ENCODE measurements at places on chromosomes 6 and 20.
A peak's percentile ranks its signal among the peaks of the same experiment; 100 is the strongest.

DNA sequence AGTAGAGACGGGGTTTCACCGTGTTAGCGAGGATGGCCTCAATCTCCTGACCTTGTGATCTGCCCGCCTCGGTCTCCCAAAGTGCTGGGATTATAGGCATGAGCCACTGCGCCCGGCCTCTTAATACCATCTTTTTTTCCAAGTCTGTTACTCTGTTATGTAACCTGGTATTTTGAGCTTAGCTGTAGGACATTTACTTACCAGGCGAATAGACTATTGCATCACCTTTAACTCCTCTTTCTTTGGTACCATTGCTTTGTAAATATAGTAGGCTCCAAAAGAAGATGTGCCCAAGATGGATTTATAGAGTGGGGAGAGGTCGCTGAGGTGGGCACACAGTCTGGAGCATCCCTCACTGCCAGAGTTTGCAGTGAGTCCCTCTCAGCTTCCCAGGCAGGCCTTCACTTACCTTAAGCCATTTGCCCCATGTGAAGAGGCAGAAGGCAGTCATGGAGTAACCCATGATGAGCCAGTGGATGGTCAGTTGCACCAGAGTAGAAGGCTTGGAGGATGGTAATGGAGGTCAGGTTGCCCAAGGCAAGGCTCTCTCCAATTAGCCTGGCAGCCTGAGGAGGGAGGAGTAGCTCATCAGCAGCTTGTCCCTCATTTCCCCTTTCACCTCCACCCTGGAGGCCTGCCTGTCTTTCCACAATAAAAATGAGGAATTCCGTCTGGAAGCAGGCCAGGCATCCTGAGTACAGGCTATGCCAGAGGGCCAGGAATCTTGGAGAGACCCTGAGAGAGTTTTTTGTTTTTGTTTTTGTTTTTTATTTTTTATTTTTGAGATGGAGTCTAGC, 9.7 kb downstream of the TIAM2 start:
- no peak for DNase-seq

DNA sequence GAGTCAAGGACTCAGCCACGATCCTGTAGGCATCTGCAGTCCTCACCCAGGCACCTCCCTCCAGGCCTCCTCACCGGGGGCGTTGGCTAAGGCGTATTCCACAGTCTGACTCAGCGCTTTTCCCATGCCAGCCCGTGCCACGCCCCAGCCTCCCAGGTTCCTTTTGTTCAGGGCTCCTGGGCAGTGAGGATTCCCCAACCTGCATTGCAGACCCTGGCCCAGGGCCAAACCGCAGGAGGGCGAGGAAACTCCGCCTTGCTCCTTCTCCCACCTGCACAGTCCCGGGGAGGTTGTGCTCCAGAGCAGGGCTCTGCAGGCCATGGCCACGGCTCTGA, 202.8 kb upstream of the CST7 start:
- no peak for DNase-seq

- DNase-seq, result no peak
Measured at GRCh38 chr6:37607944-37608343, 89.7 kb downstream of the MDGA1 start.

DNA sequence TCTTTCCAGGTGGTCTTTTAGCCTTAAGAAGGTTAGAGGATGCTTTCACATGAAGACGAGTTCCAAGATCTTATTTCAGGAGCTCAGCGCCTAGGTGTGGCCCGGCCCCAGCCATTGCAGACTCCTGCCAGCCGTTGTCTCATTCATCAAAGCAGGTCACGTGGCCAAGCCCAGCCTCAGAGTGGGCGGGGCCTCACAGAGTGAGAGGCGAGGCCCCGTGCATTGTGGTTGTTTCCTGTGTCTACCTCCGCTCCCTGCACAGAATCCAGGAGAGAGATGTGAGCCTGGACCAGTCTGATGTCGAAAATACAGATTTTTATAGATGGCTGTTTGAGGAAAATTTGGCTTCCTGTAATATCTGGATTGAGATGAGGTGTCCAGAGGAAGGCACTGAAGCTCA, 49.2 kb upstream of the CST5 start:
- no peak for DNase-seq

GRCh38 chr6:43972913-43973300, 154.3 kb downstream of the MRPL14 start:
- DNase-seq, result no peak

DNA sequence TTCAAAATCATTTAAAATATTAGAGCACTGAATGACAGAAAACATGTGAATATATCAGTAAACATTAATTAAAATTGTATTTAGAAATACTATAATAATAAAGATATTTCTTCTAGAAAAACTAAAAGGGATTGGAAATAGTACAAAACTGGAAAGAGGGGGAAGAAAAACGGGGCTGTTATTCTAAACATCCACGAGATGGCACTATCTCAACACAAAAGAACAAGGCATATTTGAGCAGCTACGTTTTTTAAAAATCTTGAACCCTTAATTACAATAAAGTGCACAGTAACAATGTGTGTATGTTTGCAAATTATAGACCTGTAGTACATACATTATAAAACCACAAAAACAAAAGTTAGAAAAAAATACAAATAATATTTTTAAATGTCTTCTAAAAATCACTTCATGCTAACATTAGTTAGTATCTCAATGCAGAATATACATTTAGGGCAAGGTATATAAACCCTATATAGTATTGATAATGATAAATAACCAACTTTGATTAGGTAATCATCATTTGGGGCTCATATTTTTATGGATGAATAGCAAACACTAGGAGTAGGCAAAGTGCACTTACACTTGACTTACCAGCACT, 42.5 kb upstream of the PNISR start:
- DNase-seq, result peak; percentile 19

DNA sequence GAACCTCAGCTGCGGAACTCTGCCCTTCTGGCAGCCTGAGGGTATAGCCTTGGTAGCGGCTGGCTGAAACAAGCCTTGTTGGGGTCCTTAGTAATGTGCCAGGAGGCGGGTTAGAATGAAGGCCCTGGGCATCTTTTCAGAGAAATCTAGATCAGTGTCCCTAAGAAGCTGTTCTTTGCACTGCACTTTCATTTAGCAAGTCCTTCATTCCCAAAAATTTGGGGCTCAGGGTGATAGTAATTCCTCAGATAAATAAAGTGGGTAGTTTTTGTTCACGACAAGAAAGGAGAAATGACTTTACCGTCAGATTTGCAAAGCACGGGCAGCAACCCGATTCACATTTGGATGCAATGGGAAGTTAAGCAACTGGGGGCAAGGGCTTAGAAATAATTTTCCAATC, 3.2 kb downstream of the INSM1 start:
- no peak for DNase-seq

DNA sequence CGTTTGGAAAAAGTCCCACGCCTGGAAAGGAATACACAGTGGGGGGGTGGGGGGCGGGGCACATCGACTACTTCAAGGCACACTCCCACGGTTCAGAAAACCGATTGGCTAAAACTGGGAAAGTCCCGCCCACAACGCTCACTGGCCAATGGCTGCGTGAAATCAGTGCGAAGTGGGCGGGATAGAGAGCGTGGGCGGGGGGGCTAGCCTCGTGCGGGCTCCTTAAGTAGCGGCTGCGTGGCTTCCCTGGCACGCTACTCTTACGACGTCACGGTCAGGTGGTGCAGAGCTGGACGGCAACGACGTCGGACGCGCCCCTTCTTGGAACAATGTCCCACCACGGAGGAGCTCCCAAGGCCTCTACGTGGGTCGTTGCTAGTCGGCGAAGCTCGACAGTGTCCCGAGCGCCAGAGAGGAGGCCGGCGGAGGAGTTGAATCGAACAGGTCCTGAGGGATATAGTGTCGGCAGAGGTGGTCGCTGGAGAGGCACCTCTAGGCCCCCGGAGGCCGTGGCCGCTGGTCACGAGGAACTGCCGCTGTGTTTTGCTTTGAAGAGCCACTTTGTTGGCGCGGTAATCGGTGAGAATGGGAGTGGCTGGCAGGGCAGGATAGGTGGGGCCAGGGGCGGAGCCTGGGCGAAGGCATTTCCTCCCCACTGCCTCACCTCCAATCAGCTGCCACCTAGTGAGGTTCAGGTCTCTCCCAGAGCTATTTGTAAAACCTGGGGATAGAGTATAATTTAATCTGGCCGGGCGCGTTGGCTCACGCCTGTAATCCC, at the start of gene DDX43:
Gene DDX43 (plus strand): TSS at position 252 of the 778 bp plus-strand sequence. CDS start 78 bp downstream, at position 330.
- DNase-seq, result peak; percentile 36

DNA sequence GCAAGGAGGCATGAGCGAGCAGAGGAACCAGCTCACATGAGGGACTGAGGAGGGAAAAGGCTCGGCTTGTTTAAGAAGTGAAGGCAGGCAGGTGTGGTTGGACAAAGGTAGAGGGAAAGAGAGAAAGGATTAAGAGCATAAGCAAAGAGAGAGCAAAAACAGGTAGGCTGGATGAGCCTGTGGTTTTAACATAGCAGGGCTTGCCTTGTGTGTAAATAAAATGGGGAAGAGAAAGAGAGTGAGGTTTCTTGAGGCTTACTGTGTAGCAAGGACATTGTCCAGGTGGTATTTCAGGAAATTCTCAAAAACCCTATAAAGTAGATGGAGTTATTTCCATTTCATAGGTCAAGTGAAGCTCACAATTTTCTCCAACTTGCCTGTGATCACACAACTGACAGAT, 93.9 kb upstream of the HDAC2 start:
- no peak for DNase-seq

GRCh38 chr6:165091121-165091785, 218.2 kb downstream of the C6orf118 start:
- DNase-seq, result no peak

- DNase-seq, result no peak
Measured at GRCh38 chr6:36404164-36404563, 16.7 kb upstream of the ETV7 start.

GRCh38 chr6:55046869-55047422, 127.4 kb upstream of the HCRTR2 start:
- no peak for DNase-seq

GRCh38 chr6:29680416-29680815, 536 bp downstream of the ZFP57 start:
- no peak for DNase-seq

- no peak for DNase-seq
Measured at GRCh38 chr6:152721956-152722355, 24.3 kb downstream of the MYCT1 start.

- DNase-seq, result no peak
Measured at GRCh38 chr6:22942403-22942802, 373.0 kb downstream of the HDGFL1 start.

- DNase-seq, result no peak
Measured at GRCh38 chr6:165186041-165186440, 123.4 kb downstream of the C6orf118 start.

DNA sequence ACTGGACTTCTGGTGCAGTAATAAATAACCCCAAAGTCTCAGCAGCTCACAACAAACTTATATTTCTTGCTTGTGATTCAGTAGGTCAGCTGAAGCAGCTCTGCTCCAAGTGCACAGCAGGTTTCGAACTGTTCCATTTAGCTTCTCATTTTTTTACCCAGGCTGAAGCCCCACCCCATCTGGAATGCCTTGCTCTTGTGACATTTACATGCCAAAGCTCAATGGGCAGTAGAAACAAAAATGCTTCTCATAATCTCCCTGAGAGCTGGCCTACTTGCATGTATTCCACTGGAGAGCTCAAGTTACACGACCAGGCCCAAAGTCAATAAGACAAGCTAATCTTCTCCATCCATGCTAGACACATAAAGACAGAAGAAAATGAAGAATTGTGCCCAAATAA, 165.2 kb downstream of the HAO1 start:
- no peak for DNase-seq

DNA sequence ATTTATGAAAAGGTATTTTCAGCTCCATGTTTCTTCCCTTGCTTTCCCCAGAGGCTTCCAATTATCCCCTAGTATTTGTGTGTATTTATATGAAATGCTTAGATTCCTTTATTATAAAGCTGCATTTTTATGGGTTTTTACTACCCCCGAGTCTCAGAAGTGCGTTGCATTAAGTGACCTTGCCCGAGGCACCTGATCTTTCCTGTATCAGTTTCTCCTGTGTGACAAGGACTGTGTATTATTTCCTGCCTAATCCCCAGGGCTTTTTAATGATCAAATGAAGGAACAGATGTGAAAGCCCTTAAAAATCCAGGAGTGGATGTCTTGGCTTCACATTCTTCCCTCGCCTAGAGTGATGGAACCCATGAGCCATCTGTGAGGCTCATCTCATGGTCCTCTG, 118.8 kb downstream of the TULP4 start:
- no peak for DNase-seq

DNA sequence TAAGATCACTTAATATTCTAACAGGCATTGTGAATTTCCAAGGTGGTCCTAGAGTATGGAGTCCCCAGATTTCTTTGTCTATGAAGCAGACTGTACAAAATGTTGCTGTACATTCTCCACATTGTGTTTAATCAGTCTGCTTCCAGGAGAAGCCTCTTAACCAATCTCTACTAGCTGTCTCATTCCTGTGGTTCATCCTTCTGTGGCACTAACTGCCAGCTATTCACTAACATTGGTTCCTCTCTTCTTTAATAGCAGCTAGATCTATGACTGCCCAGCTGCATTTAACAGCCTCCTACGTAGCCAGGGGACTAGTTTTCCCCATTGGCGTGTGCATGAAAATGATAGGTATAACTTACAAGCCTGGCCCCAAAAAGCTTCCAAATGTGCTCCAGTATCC, 395.4 kb downstream of the SAMD5 start:
- no peak for DNase-seq

DNA sequence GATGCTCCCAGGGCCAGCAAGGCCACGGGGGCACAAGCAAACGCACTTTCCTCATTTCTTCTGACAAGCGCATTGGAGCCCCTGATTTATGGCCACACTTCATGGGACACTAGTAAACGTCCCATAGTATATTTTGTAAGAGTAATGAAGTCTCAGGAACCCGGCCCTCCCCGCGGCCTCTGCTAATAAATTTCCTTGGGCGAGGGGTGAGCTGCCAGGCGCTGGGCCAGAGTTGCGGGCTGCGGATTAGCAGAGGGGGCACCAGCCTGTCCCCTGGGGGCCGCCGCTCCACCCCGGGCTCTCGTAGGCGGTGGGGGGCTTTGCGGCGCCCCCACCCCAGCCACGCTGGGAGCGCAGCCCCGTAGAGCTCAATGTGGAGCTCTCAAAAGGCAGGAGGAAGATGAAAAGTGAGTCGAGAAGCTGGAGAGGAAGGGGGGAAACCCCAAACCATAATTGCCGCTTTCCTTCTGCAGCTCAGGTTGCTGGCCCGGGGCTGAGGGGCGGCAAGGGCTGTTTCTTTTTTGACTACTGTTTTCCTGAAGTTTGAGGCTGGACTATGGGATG, 173.6 kb downstream of the CDC5L start:
- no peak for DNase-seq

GRCh38 chr6:5999688-6000608, 6.8 kb downstream of the NRN1 start:
- no peak for DNase-seq

DNA sequence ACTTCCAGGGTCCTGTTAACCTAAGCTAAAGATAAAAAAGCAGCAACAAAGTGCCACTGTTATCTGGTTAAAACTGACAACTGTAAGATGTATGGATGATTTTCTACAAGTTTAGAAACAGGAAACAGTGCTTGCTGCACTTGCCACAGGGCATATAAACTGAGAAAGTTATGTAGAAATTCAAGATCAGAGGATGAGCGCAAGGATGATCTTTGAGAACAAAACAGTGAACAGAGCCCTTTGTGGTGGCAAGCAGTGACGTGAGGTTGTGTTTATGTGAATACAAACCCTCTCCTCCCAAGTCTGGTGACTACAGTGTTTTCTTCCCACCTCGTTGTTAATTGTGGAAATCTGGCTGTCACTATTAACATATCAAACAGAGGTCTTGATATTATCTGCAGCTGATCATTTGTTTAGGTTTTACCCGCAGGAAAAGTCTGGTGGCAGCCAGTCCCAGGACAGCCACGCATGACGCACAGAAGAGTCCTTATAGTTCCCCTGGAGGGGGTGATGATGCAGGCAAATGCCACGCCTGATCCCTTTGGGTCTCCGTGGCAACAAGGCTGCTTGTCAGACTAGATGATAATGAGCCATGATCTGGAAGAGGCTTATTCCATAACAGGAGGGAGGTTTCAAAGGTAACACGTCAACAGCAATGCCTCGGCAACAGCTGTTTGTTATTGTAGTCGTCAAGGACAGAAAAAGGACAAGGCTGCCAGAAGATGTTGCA, 43.1 kb upstream of the TNFAIP3 start:
- no peak for DNase-seq
